GF-D8 (cell line): ENCODE measurements at places on chromosomes 1 and 21.

GRCh38 chr1:223761411-223761810 is 49.1 kb downstream of the CAPN2 start:
- no peak for DNase-seq

DNA sequence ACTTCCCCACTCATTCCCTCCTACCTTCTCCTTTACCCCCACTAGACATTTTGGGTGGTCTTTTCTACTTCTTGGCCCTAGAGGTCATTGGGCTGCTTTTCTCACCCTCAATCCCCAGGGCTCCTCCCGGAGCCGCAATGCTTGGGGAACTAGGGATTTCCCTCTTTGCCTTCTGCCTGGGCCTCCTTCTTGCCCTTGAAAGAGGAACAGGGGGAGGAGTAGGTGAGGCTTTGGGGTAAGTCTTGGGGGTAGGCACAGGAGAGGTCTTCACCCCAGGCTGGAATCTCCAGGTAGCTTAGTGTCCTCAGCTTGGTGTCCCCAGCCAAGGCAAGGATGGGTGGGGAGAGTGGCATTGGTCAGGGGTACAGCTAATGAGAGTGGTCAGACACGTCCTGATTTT is 56.2 kb upstream of the EPS8L3 start:
- no peak for DNase-seq

DNA sequence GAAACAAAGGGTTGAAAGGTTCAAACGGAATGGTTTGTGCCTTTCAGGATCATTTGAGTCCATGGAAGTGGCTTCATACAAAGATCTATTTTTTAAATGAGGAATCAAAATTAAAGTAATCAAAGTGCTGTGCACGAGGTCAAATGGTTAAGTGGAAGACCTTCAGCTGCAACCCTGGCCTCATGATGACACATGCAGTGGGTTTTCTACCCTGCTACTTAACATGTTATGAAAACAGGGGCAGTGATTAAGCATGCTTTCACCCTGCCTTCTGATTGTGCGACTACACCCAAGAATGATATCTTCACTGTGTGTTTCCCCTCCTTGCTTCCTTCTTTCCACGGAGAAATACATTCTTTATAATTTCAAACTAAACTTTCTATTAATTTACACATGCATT is 604.2 kb downstream of the LRRIQ3 start:
- no peak for DNase-seq

DNA sequence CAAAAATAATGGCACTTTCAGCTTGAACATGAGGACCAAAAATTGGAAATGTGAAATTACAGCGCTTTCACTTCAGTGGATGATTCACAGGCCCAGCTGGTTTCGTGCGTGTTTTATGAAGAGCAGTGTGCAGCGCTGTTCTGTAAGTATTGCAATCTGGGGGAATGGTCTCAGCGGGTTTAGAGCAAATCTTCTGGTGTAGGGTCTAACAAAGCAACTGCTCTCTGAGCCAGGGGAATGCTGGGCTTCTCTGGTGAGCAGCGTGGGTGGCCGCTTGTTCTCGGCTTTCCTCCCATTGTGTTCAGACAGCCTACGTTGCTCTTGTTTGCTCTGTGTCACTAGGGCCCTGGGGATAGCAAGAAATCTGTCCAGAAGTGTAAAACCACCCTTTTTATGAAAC is 42.4 kb upstream of the GADD45A start:
- no peak for DNase-seq

DNA sequence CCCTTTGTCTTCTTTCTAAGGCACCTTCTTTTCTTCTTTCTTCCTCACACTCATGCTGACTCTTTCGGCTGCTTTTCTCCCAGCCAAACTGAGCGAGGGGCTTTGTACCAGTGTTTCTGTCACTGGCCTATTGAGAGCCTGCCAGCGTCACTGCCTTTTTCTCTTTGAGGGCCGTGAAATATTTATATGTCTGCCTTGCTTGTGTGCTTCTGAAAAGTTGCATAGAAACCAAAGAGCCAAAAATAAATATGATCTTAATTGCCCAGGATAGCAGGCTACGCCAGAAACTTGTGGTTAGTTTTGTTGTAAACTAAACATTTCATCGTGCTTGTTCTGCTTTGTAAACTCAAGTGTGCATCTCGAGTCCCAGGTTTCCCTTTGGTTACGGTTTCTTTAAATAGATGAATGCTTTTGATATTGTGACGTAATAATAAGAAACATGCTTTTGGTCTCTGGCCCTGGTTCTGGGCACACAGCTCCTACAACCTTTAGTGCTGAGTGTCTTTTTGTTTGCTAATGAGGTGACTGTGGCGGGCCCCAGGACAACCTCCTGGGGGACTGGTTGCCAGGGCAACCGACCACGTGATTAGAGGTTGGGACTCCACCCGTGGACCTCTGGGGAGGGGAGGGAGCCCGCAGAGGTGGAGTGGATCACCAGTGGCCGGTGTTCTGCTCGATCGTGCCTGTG is 10.8 kb downstream of the SLC37A1 start:
- DNase-seq: no peak
